ENCODE measurements at places on chromosomes 7 and 10.

DNA sequence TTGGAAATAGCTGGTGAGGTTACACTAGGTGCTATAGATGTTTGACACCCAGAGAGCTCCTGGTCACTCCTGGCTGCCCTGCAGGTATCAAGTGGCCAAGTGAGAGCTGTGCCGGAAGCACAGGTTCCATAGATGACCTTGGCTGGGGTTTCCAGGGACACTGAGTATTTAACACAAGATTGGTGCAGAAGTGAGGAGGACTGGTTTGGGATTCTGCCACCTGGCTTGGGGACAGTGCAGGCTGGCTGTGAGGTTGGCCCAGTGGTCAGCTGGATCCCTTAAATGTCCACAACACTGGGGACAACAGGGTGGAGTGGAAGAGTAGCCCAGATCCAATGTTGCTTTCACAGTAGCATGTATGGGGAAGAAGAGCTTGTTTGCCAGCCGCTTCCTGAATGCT is 5.3 kb upstream of the ACHE start:
- no peak for DNase-seq

- DNase-seq: no peak
These were observed 5.7 kb downstream of the FAM53B start for GRCh38 chr10:124738441-124738840.

DNA sequence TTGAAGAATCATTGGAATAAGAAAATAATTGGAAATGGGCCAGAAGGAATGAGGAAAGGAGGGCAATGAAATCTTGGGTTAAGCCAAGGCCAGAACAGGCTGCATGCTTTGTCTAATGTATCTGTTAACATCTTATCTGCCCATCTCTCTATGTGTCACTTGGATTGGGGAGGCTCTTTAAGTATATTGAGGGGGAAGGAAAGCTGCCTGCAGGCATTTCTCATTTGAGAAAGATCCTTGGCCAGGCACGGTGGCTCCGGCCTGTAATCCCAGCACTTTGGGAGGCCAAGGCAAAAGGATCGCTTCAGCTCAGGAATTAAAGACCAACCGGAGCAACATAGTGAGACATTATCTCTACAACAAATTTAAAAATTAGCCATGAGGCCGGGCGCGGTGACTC is 14.3 kb downstream of the PCBD1 start:
- DNase-seq: no peak

DNA sequence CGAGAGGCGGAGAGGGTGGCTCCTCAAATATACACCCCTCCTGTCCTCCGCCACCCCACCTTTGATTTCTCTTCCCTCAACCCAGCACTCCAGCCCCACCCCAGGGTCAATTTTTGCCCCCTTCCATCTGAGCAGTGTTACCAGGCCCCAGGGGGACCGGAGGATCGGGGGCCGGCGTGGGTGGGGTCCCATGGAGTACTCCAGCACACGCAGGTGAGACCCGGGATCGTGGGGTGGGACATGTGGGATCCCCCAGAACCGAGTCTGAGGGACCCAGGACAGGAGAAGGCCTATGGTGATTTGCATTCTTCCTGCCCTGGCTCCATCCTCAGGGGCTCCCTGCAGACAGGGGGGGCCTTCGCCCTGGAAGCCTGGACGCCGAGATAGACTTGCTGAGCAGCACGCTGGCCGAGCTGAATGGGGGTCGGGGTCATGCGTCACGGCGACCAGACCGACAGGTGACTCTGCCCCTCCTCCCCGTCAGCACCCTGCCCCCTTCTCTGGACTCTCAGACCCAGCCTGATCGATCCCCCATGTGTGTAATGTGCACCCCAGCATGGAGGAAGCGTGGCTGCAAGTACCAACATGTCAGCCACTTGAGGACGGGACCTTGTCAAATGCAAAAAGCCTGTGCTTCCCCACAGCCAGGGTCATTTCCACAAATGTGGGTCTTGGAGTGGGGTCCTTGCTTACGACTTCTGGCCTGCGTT is 744 bp downstream of the TRIP6 start:
- no peak for DNase-seq

GRCh38 chr10:119658274-119658673 is 7.1 kb downstream of the BAG3 start:
- DNase-seq: peak; percentile 27

- DNase-seq: no peak
These were observed 862.3 kb downstream of the TYW1 start for GRCh38 chr7:67858931-67859330.

DNA sequence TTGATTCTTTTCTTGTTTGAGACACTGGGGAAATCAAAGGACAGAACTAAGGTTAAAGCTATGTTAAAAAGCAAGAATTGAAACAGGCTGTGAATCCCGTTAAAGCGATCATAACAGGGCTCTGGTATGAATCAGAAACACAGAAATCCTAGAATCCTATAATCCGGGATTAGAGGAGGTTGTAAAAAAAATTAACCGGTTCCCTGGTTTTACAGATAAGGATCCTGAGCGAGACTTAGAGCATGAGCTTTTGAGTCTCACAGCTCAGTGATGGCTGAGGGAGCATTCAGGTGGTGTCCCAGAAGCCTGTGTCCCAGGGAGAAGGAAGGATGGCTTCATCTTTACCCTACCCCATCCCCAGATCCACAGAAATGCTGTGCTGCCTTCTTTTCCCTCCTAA is 461.3 kb downstream of the PAXIP1 start:
- no peak for DNase-seq

DNA sequence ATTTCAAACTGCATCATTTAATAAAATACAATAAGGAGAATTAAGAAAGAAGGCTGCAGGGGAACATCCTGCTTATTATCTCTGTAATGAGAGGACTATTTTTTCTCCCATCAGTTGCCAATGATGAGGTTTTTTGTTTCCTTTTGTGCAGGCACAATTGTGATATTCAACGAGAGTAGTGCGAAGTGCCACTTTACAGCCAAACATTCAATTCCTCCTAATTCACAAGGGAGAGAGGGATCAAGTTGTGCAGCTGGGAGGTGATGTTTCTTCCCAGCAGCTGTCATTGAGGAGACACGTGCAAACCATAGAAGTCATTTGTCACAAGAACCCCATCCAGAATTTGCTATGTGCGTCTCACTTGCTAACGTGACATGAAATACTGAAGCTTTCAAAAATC is 81.6 kb upstream of the ICA1 start:
- no peak for DNase-seq

GRCh38 chr10:110824660-110825059 is 47.1 kb upstream of the PDCD4 start:
- no peak for DNase-seq

- DNase-seq: no peak
These were observed 6.5 kb downstream of the ATP5F1C start for GRCh38 chr10:7794251-7795026.

DNA sequence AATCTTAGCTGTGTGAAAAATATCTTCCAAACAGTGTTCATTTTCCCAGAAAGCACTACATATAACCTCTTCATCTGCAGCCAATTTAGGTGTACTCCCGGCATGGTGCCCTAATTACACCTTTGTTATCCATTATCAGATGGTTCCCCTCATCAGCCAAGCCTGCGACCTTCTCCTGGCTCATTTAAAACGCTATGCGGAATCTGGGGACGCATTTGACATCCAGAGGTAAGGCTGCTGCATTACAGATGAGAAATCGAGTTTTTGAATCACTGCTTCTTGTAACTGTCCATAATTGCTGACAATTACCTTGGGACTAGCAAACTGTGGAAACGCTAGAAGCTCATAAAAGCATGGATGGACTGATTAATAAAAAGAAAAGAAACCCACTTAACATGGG is 109.5 kb downstream of the PARP12 start:
- no peak for DNase-seq

GRCh38 chr7:136657482-136657921 is 210.9 kb upstream of the CHRM2 start:
- no peak for DNase-seq

GRCh38 chr10:105605918-105606317 is 964.8 kb downstream of the SORCS3 start:
- no peak for DNase-seq

GRCh38 chr10:80945264-80945880 is 407.7 kb downstream of the SH2D4B start:
- no peak for DNase-seq

DNA sequence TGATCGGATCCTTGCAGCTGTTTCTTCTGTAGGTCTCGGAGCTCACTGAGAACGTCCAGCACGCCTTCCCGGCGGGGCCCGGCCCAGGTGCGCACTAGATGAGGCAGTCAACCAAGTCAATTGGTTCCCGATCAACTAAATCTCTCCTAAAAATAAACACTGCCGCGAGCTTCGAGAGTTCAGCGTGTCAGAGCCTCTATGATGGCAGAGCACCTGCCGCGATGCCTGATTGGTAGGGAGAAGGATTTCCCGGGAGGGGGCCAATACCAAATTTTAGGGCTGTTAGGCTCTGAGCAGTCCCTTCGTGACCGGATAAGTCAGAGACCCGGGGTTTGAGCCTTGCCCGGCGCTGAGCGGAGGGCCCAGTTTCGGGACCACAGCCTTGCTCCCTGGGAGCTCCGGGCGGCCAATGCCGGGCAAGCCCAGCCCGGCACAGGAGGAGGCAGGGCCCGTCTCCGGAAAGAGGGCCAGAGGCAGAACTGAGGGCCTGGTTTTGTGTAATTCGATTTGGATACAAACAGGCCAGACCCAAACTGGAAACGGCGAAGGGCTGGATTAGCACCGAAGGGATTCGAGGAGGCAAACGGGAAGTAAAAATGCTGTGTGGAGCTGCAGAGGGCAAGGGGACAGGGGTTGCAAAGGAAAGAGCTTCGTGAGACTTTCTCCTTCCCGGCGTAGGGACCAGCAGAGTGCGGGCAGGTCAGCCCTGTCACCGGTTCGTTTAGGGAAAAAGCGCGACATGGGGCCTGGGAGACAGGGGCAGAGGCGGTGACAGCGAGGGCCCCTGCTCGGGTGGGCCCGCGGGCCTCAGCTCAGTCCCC is 569 bp downstream of the SLC26A5 start:
- no peak for DNase-seq

DNA sequence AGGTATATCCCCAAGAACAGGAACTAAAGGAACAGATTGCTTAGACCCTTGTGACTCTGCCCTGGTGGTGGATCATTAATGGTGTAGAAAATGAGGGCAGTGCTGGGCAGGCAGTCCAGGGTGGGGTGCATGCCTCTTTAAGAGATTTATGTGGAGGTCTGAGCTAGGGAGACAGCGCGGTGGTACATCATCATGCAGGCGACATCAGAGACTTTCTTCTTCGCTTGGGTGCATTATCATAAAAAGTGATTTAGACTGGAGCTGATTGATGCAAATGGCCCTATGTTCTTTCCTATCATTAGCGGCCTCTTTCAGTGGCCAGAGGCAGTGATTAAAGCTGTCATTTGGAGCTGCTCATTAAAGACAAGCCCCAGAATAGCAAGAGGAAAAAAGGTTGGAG is 519.1 kb upstream of the GALNT17 start:
- DNase-seq: no peak

DNA sequence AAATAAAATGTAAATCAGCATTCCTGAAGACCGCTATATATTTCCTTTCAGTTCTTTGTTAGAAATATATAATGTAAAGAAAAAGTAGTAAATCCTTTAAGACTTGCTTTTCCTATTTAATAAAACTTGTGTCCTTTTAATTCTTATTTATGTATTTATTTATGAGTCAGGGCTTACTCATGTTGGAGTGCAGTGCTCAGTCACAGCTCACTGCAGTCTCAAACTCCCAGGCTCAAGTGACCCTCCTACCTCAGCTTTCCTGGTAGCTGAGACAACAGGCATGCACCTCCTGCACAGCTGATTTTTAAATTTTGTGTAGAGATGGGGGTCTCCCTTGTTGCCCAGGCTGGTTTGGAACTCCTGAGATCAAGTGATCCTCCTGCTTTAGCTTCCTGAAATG is 724.5 kb downstream of the ANKRD7 start:
- DNase-seq: no peak

GRCh38 chr7:102933763-102934162 is 21.0 kb downstream of the LRRC17 start:
- DNase-seq: no peak

GRCh38 chr7:129212126-129212525 is 12.7 kb upstream of the AHCYL2 start:
- DNase-seq: no peak

DNA sequence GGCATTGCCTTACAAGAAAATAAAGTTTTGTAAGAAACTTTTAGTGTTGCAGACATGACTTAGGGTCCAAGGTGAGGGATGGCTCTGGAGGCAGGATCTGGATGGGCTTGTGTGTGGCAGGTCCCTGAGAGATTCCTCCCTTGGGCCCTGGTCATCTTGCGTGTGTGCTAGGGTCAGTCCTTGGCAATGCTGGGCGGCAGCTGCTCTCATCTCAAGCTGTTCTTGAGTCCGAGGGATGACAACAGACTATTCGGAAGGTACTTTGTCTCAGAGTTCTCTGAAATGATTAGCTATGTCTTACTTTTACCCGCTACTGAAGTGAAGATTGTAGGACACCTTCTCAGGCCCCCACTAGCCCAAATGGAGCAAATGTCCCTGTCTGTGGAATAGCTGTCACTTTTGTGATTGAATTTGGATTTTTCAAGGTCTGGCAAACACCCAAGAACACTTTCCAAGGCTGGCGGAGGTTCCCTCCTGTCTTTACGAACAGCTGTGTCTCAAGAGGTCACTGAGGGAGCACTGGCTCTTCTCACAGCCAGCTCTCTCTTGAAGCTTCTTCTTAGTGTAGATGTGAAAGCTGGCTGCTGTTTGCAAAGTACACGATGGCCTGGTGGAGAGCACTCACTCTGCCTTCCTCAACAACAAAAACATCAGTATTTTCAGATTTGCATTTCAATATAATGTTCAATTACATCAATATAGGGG is 253.6 kb downstream of the STK31 start:
- DNase-seq: no peak

DNA sequence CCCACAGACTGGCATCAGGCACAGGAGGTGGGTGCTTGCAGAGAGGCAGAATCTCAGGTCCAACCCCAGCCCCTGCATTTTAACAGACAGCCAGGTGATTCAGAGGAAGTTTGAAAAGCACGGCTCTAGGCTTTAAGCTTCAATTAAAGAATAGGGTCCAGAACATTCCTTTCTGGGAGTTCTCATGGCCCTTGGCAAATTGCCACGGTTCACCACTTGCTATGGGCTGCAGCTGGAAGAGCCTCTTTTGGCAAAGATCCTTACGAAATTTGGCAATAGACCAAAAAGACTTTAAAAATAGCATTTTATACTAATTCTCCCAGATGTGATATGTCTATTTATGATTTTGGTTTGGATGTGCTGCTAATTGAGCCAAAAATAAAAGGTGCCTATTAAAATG is 148.1 kb downstream of the ITGA8 start:
- no peak for DNase-seq

GRCh38 chr7:112898432-112899290 is 108.5 kb upstream of the TMEM168 start:
- peak; percentile 9 for DNase-seq

- no peak for DNase-seq
These were observed 1.5 kb upstream of the RALA start for GRCh38 chr7:39621784-39622411.

- no peak for DNase-seq
These were observed 134.6 kb upstream of the TCF7L2 start for GRCh38 chr10:112815269-112816032.

DNA sequence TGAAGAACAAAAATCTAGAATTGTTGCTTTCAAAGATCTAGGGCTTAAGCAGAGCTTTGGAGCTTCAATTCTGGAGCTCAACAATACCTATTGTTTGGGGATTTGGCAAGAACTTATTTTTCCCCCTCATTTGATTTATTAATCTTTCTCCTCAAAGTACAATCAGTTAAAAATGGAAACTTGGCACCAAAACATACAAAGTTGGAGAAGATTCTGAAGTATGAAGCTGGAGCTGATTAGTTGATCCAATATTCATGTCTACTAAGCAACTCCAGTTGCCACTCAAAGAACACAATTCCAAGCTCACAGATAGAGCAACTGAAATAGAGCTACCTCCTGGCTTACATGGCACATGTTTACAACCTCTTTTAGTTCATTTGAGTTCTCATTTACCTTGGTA is 3.8 kb downstream of the FAM13C start:
- no peak for DNase-seq

GRCh38 chr7:5354460-5355232 is 69.0 kb downstream of the TNRC18 start:
- DNase-seq: no peak

Data from stimulated activated CD4-positive, alpha-beta T cell treated with anti-CD3 and anti-CD28 coated beads, Interleukin-4, amount 100 ng/mL, for 4 hours (primary cell).